ENCODE measurements at places on chromosomes 6 and 20.

- no peak for DNase-seq
These were observed 78.8 kb upstream of the RALY start for GRCh38 chr20:33914919-33915318.

DNA sequence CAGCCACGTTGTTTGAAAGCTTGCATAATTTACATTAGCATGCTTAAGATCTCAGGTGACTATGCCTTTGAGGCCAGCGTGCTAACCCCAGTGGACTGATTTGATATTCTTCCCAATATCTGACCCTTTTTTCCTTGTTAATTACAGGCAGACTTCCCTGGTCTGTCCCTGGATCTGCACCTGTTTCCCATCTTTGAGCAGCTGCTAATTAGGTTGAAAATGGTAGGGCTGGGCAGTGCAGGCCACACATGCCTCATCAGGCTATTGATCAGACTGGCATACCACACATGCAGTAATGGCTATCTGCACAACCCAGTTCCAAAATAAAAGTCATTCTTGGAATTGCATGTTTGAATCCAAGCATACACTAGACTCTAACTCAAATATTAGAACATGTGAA is 164.3 kb upstream of the TFAP2D start:
- no peak for DNase-seq

- no peak for DNase-seq
These were observed 77.6 kb upstream of the STXBP5 start for GRCh38 chr6:147126618-147127022.

DNA sequence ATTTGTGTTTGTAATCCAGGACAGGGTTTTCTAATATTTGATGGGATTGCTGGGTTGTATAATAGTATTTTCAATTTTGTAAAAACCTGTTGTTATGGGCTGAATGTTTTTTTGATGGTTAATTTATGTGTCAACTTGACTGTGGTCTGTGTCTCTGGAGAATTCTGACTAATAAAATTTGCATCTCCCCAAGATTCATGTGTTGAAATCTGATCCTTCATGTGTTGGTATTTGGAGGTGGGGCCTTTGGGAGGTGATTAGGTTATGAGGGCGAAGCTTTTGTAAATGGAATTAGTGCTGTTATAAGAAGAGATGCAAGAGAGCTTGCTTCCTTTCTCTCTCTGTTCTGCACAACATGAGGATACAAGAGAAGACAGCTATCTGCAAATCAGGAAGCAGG is 48.7 kb upstream of the SAMD5 start:
- no peak for DNase-seq

DNA sequence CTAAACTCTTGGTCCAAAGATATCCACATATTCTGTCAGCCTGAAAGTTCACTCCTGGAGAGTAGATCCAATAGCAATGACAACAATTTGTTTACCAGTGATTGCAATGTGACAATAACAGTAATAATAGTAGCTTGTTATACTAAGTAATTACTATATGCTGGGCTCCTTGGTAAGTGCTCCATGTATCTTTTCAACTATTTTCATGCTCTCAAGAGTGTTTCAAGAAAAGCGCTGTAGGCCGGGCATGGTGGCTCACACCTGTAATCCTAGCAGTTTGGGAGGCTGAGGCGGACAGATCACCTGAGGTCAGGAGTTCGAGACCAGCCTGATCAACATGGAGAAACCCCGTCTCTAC is 15.4 kb downstream of the BCL2L1 start:
- no peak for DNase-seq

DNA sequence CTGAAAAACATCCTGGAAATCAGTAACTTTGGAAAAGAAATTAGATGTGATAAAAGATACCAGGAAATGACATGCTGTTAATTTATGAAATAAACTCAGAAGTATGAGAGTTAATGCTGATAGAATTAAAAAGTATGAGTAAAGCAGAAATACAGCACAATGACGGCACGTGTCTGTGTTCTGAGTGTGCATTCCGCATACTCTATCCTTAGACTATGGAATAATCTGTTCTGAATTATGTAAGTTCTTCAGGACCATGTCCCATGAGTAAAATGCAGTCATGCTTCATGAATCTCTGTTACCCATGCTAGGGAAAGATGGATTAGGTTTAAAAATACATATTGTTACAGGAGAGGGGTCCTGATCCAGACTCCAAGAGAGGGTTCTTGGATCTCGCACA is 21.7 kb downstream of the HECA start:
- DNase-seq = no peak

DNA sequence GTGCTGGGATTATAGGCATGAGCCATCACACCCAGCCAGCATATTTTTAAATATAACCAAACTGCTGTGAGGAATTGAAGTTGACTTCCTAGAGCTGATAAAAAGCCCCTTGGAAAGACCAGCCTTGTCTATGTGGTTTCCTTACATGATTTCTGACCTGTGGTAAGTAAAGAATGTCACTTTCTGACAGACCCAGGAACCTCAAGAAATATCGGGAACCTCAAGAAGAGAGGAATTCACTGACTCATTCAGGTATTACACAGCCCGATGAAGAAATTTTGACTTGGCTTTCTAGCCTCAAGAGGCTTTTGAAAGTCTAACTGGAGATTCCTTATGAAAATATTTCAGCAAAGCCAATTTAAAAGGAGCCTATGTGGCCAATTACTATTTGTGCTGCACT is 71.8 kb downstream of the FOXF2 start:
- DNase-seq = no peak

DNA sequence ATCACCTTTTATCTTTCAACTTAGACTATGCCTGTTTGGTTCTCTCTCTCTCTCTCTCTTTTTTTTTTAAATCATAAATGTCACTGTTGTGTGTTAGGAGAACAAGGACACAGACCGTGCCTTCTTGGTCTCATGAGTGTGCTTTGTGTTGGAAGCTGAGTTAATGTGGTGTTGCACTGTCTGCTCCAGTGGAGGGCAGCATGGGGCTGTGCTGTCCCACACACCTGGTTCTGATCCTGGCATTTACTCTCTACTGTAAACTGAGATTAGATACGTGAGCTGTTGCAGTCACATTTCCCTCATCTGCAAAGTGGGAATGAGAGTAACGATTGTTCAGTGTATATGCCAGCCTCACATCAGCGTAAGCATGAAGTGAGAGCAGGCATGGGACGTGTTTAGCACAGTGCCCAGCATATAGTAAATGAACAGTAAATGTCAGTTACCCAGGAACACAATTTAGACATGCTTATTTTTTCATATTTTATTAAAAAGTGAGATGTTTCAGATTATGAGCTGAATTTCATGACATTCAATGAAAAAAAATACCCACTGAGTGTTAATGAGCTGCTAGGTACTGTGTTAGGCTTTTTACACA is 161.1 kb downstream of the FARS2 start:
- peak; percentile 5 for DNase-seq

DNA sequence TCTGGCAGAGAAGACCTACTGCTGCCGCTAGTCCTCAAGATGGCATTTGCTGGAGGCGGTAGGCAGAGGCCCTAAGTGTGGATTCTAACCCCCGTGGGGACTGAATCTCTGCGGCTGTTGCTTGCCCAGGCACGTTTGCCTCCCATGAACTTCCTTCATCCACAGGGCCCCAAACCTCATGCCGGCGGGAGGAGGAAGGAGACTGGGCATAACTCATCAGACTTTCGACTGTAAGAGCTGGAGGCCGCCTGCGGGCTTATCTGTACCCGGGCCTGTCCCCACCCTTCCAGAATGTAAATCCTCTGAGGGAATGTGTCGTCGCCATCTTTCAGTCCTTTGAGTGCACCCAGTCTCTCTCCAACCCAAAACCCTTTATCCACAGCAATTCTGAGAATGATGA is 990 bp downstream of the ZFP57 start:
- DNase-seq = no peak

GRCh38 chr20:33820362-33820761 is 9.2 kb downstream of the CHMP4B start:
- DNase-seq = no peak

DNA sequence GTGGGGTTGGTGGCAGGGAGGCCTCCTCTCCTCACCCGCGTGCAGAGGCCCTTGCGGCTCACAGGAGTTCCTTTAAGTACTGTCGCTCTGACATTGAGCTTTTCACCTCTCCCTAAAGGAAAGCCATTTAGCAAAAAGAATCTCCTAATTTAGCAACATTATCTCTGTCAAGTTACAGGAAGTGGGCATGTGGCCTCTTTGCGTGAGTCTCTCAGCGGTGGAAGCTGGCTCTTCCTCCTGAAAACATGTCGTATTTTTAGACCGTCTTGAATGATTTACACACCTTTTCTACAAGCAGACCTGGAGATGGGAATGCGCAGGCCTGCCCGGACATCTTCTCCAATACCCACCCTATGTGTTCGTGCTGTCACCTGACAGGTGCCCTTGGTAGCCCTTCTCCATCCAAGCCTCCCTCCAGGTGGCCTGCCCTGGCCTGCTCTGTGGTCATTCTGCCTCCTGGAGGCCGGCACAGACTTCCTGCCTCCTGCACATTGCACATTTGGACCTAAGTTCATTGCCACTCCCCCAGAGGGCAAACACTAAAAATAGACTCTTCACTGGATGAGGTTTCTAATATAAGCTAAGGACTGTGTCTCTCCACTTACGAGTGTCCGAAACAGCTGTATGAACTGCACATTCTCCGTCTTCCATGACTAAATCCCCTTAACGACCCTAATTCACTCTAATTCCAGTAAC is 18.5 kb upstream of the PHACTR3 start:
- no peak for DNase-seq

DNA sequence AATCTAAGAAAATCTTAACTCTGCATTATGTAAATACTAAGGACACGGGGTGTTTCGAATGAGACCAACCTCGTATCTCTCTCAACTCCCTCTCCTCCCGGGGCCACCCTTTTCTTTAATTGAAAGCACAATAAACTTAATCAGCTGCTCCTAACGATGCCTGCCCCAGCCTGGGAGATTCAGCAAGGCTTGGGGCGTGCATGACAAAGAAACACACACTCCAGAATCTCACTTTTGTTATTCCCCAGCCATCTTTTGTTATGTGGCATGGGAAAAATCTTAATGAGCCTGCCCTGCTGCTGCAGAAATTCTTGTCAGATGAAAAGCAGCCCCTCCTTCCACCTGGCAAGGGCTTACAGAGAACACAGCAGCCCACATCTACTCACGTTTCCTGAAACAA is 117.4 kb downstream of the TTLL2 start:
- no peak for DNase-seq

GRCh38 chr6:129994410-129994809 is 24.0 kb upstream of the L3MBTL3 start:
- DNase-seq = no peak

DNA sequence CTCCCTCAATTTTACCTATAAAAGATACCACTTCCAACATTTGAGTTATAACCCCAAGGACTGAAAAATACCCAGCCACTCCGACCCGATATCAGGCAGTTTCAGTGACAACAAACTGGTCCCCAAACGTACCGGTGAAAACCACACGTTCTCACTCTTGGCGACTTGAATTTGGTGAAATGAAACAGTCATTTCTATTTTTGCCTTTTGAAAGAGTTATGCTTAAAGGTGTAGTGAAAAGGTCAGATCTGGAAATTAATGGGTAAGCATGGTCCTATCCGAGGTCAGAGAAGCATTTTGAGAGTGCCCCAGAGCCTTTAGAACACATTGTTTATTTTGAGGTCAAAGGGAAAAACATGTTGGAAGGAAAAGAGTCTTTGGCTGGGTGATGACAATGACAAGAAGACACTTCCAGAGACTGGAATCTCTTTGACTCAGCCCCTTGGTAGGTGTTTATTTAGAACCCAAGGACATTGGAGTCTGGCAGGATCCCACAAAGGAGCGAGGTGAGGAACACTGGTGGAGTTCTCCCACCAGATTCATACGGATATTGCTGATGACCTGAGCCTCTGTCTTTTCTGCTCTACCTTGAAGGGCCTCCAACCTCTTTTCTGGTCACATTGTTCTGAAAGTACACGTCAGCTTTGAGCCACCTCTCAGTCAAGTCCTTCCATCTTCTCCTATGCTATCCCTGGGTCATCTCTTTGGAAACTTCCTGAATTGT is 235.0 kb downstream of the GMPR start:
- no peak for DNase-seq

DNA sequence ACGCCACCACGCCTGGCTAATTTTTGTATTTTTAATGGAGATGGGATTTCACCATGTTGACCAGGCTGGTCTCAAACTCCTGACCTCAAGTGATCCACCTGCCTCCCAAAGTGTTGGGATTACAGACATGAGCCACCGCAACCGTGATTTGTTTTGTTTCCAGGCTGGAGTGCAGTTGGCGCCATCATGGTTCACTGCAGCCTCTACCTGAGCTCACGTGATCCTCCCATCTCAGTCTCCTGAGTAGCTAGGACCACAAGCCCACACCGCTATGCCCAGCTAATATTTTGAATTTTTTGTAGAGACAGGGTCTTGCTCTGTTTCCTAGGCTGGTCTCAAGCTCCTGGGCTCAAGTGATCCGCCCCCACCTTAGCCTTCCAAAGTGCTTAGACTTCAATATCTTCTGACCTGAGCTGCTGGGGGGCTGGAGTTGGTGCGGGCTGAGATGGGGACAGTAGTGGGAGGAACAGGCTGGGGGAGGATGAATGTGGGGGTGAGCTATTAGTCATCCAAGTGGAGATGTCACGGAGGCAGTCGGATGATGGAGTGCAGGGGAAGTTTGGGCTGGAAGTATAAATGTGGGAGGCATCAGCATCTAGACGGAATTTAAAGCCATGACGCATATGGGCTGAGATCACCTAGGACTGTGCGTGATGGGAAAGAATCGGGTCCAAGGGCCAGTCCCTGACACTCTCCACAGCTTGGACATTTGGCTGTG is 23.1 kb upstream of the ZMYND8 start:
- no peak for DNase-seq

DNA sequence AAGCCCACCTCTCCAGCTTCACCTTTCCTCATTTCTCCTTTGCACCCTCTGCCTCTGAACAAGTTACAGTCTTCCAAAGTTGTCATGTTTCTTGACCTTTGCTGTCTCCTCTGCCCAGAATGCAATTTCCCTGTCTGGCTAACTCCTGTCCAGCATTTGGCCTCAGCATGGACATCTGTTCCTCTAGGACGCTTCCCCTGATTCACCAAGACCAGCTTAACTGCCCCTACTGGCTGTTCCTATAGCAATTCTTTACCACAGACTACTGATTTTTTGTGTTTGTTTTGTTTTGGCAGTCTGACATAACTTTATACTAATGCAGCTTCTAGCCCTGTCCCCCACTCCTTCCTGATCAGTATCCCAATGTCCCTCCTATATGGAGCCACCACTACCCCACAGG is 13.4 kb downstream of the GNL1 start:
- DNase-seq = no peak

DNA sequence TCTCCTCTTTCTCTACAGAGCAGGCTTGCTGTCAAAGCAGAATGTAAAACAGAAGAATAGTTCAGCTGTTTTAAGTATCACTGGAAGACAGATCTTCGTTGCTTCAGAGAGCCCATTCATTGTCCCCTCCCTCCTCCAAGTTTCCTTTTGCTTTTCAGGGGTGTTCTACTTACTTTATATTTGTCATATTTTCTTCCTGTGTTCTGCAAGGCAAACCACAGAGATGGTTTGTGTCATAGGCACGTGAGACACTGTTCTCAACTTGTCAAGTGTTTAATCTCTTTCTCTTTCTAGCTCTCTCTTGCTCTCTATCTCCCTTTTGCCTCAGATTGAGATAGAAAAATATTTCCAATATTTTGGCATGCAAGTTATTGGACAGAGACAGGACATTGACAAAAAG is 228.9 kb upstream of the DEFB112 start:
- no peak for DNase-seq

Measured in amniotic stem cell (primary cell).